Panc1 (cell line): ENCODE measurements at places on chromosomes 11 and 22. TPM values are rescaled to one million over a fixed set of nuclear protein-coding genes. Genes with fewer than 3 reads are reported as not detected.

DNA sequence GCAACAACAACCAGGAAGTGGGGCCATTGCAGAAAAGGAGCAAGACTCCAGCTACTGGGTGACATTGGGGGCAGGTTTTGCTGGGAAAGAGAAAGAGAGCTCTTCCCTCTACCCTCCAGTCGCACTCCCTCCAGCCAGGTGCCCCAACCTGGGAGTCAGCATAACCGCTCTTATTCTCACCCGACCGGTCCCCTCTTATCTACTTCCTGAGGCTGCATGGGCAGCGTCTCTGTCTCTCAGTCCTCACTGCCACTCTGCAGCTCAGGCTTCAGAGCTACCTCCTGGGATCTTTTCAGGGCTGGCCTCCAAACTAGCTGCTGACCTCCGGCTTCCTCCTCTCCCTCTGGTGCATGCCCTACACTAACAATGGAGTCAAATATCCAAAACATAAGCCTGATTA lies 5.1 kb downstream of the ZNF70 start:
- no peak for DNase-seq
- peaks cover 6% of the 10 kb centered on the region for H3K4me1 ChIP-seq
- H3K36me3 ChIP-seq: peaks cover 3% of the 10 kb centered on the region; the same call in 1 of the 2 replicates

DNA sequence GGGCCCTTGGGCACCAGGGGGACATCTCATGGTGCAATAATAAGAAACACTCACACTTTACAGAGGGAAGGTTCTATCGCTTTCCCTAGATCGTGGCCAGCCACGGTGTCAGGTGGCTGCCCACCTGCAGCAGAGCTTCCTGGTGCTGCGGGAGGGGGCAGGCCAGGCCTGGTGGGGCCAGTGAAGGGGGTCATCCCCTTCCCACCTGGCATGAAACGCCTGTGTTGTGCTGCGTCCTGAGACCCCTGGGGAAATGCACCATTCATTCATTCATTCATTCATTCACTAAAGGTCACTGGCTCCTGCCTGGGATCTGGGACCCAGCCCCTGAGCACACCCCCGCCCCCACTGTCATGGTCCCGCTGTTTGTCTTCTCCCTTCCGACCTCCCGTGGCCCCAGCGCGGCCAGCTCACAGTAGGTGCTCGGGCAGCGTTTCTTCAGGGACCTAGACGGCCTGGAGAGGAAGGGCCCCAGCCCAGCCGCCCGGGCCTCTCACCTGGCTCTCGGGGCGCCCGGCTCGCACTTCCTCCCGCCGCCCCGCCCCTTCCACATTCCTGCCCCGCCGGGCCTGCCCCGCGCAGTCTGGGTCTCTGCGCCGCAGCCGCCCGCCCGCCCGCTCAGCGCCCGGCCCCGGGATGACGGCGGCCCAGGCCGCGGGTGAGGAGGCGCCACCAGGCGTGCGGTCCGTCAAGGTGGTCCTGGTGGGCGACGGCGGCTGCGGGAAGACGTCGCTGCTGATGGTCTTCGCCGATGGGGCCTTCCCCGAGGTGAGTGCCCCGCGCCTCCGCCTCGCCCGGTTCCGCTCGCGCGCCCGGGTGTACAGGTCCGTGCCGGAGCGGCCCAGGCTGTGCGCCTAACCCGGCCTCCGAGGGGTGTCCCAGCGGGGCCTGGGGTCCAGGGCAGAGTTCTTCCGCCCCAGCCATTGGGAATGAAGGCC lies at the start of gene RHOD:
Gene RHOD (plus strand): TSS at position 581 of the 938 bp plus-strand sequence. CDS start 56 bp downstream, at position 637.
- peak within 1 kb of the TSS; percentile 74 for H3K4me3 ChIP-seq
- DNase-seq: no peak
- no peaks in the 10 kb centered on the region for H3K36me3 ChIP-seq

DNA sequence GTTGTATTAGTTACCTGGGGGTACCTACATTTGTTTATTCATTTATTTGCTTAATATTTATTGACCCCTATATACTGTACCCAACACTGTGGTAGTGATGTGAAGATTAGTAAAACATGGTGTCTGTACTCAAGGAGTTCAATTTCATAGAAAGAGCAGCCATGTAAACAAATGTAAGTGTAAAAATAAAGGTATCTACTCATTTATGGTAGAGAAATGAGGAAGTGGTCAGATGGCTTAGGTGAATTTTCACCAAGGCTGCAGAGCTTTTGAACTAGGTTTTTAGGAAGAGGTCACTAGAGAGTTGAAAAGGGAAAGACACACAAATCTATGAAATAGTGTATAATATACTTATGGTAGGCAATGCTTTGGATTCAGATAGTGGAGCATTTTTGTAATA lies 11.1 kb downstream of the CTR9 start:
- no peak overlapping the region for H3K4me3 ChIP-seq
- no peaks in the 10 kb centered on the region for H3K4me1 ChIP-seq
- H3K36me3 ChIP-seq: peaks cover 61% of the 10 kb centered on the region
- no peak overlapping the region for H3K27ac ChIP-seq
- no peaks in the 10 kb centered on the region for H3K27me3 ChIP-seq
- DNase-seq: no peak

DNA sequence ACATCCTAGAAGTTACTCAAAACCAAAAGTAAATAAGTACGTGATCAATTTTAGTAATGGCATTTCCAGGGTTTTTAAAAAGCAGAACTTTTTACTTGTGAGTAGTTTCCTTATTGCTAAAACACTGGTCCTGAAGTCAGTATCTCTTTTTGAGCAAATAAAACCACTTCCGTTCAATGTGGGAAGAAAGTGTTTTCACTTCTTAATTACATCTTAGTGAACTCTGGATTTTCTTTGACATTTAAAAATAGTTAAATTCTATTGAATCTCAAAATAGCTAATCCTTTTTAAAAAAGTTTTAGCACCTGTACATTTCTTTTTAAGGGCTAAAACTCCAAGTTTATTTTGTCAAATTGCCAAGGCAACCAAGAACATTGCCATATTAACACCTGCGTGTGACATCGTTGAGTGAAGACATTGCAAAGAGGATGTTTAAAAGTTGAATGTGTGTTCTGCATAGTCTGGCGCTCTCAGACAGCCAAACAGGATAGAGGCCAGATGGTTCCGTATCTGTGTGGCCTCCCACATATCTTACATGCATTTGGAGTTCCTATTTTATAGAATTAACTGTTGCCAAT lies 17.2 kb upstream of the OR5B21 start:
- no peak overlapping the region for H3K27ac ChIP-seq
- H3K4me3 ChIP-seq: no peak overlapping the region
- H3K36me3 ChIP-seq: no peaks in the 10 kb centered on the region
- DNase-seq: no peak
- peaks cover 3% of the 10 kb centered on the region for H3K4me1 ChIP-seq

DNA sequence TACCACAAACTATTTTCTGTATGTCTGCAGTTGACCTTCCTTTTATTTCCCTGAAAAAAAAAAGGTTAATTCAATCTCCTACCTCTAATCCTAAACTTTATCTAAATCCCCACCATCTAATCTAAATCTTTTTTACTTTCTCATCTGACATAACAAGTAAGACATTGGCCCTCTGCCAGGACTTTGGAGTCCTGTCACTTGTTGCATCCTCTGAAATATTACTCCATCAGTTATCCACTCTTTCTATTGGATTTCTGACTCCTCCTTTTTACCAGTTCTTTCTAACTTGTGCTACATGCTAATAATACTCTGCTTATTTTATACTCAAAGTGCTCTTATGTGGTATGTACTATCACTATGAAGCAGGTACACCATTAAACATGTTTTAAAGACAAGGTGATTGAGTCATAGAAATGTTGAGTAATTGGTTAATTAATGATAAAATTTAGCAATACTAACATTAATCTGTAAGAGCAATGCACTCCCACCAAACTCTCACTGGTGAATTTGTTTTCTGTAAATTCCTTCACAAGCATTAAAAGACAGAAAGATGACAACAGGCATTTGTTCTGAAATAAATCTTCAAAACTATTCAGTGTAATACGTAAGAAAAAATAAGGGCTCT lies 914.2 kb upstream of the RAG2 start:
- no peaks in the 10 kb centered on the region for H3K36me3 ChIP-seq
- H3K4me1 ChIP-seq: no peaks in the 10 kb centered on the region
- H3K27ac ChIP-seq: no peak overlapping the region
- H3K27me3 ChIP-seq: no peaks in the 10 kb centered on the region
- no peak overlapping the region for H3K4me3 ChIP-seq

ANO9 gene
- 61.4 TPM for total RNA-seq
